ENCODE measurements at places on chromosomes 2 and 18.

DNA sequence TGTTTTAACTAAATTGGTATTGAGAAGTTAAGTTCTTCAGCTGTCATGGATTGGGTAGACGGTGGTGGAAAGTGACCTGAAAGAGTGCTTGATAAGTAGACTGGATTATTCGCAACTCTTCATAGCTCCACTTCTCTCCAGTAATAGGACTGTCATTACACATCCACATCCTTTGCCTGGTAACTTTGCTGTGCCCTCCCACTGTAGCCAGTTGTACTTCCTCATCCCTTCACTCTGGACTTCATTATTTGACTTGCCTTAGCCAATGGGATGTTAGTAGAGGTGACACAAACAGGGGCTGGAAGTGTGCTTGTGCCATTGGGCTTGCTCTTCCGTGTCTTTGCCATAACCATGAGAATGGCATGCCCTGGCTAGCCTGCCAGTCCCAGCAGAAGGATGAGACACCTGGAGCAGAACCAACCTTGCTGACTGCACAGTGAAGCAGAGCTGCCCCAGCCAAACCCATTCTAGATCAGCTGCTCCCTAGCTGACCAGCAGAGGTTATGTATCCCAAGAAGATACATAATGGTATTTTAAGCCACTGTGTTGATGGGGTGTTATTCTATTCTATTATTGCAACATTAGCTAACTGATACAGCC lies 16.9 kb downstream of the QPCT start:
- DNase-seq, result no peak

DNA sequence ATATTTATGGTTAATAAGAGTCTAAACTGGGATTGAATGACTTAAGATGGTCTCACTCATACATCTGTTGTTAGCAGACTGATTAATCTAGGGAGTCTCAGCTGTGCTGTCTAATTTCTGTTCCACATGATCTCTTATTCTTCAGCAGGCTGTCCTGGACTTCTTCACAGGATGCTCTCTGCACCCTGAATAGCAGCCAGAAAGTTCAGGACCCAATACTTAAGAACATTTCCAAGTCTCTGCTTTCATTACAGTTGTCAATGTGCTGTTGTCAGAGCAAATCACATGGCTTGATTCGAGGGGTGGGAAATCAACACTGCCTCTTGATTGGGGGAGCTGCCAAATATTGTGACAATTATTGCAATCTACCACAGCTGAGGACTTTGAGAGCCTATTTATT lies 627.1 kb upstream of the SLC8A1 start:
- DNase-seq, result no peak

- DNase-seq, result peak; percentile 28
Observed at GRCh38 chr2:45627911-45628310, 16.8 kb upstream of the SRBD1 start.

DNA sequence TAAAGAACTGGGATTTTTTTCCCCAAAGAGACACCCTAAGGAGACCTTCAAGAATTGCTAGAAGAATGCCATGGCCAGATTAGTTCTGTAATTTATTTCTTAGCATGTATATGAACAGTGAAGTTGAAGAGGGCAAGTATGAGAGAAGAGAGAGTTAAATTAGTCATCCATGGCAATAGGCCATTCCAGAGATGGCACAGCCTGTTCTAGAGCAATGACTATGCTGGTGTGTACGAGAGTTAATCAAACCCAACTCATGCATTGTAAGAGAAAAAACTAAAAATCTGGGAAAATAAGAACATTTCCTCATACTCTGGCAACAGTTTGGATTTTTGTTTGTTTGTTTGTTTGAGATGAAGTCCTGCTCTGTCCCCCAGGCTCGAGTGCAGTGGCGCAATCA lies 112.1 kb upstream of the PIK3C3 start:
- DNase-seq, result no peak

- no peak for DNase-seq
Observed at GRCh38 chr2:70160545-70160944, 30.3 kb downstream of the C2orf42 start.

GRCh38 chr18:11154368-11154989 lies 5.1 kb upstream of the PIEZO2 start:
- DNase-seq, result peak; percentile 63

- no peak for DNase-seq
Observed at GRCh38 chr2:195360242-195360641, 296.8 kb upstream of the SLC39A10 start.

DNA sequence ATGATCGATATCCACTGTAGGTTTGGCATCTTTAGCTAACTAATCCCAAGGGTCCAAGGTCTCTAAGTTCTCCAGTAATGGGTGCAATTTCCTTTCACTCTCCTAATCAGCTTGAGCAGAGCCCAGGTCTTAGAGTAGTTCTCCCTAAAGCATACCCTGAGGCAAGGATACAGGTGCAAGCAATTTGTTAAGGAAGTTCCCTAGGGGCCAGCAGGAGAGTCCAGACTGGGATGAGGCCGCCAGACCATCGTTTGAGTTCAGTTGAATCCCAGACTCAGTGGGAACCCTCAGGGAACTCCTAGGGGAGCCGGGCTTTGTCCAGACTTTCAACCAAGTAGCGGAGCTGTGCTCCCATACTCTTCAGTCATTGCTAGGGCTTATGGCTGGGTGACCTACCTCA lies 835.4 kb upstream of the CDH2 start:
- DNase-seq, result no peak

GRCh38 chr2:239329972-239330572 lies 70.7 kb downstream of the HDAC4 start:
- DNase-seq, result no peak

- DNase-seq, result no peak
Observed at GRCh38 chr2:17892770-17893534, 14.5 kb downstream of the KCNS3 start.

- no peak for DNase-seq
Observed at GRCh38 chr2:113277474-113278072, 1.1 kb downstream of the PAX8 start.

GRCh38 chr2:147365622-147366021 lies 479.2 kb upstream of the ACVR2A start:
- DNase-seq, result no peak

- DNase-seq, result no peak
Observed at GRCh38 chr2:223886726-223887125, 49.3 kb upstream of the AP1S3 start.

GRCh38 chr2:16019060-16019480 lies 78.7 kb downstream of the MYCN start:
- no peak for DNase-seq

GRCh38 chr18:41881285-41881684 lies 73.7 kb upstream of the PIK3C3 start:
- DNase-seq, result no peak

GRCh38 chr2:123546353-123546752 lies 478.7 kb upstream of the CNTNAP5 start:
- no peak for DNase-seq

DNA sequence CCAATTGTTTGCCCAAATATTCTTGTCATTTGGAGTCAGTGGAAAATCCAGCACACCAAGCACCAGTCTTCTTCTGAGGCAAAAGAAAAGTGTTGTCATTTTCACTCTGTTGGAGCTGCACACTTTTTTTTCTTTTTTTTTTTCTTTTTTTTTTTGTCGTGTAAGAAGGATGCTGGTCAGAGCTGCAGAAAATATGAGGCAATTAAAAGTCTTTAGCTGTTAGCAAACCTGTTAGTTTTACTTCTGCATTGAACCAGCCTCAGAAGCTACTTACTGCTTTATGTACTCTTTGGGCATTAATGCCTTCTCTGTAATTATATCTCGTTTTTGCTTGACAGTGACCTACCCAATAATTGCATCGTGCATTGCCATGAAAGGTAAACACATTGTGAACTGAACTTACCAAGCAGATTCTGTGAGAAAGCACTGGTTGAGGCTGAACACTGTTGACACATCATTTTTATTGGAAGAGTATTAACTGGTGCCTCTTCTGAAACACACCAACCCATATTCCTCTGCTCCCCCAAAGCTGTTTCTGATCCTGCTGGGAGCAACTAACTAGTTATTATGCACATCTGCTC lies 165.4 kb downstream of the CAPN13 start:
- no peak for DNase-seq

- no peak for DNase-seq
Observed at GRCh38 chr2:106596844-106597243, 109.7 kb downstream of the CD8B2 start.
